ENCODE measurements at places on chromosomes 11 and 22.

DNA sequence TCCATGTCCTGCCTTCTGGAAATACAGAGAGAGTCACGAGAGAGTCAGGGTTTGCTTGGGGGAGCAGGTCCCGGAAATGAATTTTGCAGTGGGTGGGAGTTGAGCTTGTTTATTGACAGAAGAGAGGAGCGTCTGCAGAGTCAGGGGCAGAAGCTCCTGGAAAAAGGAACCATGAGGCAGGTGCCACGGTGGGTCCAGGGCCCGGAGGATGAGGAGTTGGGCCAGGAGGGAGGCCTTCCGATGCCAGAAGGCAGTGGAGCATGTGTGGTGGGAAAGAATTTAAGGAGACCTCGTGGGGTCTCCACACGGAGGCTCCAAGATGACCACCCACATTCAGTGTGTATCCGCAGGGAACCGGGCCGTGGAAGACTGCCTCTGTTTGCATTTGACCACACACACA, 461.2 kb downstream of the BRD1 start:
- DNase-seq: no peak

DNA sequence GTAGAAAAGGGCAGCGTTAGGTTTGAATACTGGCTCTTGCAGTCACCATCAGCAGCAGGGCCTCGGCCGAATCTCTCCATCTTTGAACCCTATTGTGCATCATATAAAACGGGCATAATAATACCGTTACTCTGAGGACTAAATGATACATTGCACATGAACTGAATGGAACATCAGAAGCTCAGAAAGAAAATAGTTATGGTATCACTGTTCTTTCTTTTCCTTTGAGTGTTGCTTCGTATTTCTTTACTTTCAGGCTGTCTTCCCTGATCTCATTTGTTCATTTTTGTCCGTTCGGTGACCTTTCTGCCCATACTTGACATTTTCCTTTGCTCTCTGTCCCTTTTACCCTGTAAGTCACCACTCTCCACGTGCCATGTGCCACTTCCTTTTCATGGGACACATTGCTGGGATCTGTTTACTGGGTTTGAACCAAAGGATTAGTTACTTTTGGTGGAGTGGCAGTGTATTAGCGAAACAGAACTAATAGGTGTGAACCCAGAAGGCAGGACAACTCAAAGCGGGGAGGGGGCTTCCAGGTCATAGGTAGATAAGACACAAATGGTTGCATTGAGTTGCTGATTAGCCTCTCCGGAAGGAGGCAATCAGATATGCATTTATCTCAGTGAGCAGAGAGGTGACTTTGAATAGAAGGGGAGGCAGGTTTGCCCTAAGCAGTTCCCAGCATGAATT, 717 bp upstream of the ZNF202 start:
- no peak for DNase-seq

- DNase-seq: no peak
These were observed 383 bp upstream of the TMEM223 start for GRCh38 chr11:62792202-62792575.

DNA sequence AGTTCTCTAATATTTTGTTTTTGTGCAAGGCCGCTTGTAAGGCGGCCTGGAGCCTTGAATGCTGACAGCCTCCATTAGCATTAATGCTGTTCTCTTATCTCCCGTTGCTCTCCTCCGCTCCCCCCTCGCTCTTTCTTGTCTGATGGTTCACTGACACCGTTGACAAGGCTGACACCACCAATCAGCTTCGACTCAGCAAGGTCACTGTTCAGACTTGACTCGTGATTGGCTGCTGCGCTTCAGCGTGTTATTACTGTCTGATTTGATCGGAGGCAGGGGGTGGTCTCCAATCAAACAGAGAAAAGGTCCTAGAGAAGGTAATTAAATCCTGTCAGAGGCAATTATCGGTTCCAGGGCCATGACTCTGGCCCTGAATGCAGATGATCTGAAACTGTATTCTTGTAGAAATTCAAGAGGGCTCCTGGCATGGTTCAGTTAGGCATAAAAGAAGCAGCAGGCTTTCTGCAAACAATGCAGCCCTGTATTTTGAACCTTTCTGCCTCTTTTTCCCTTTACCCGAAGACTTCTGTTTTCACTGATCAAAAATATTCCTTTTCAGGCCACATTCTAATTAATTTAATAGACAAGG, 49.3 kb upstream of the MPPED2 start:
- DNase-seq: no peak

GRCh38 chr11:75035256-75035655, 46.5 kb downstream of the NEU3 start:
- no peak for DNase-seq

GRCh38 chr11:71075871-71076420, 176.4 kb downstream of the SHANK2 start:
- DNase-seq: no peak

DNA sequence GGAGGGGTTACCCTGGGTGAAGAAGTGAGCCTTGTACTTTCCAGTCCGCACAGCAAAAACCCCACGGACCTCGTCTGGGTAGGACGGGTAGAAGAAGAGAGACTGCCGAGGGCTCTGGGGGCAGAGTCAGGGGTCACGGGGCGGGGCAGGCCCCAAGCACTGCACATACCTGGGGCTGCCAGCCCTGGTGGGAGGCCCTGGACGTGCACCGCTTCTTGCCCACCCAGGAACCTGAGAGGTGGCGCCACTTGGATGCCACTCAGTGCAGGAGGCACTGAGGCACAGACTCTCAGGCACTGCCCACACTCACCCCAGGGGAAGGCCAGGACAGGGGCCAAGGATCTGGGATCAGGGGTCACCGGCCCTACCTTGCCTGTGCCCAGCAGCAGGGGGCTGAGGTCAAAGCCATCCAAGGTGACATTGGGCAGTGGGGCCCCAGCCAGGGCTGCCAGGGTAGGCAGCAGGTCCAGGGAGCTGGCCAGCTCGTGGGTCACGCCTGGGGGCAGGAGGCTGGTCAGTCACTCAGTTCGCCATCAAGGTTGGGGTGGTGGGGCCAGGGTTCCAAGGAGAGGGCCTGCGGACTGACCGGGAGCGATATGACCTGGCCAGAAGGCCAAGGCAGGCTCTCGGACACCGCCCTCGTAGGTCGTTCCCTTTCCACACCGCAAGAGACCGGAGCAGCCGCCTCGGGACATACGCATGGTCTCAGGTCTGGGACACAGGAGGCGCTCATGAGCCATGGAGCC, 2.2 kb downstream of the ARSA start:
- no peak for DNase-seq

GRCh38 chr11:127055236-127055635, 54.7 kb upstream of the KIRREL3 start:
- no peak for DNase-seq

GRCh38 chr11:46333394-46333947, 13.8 kb upstream of the DGKZ start:
- DNase-seq: no peak

DNA sequence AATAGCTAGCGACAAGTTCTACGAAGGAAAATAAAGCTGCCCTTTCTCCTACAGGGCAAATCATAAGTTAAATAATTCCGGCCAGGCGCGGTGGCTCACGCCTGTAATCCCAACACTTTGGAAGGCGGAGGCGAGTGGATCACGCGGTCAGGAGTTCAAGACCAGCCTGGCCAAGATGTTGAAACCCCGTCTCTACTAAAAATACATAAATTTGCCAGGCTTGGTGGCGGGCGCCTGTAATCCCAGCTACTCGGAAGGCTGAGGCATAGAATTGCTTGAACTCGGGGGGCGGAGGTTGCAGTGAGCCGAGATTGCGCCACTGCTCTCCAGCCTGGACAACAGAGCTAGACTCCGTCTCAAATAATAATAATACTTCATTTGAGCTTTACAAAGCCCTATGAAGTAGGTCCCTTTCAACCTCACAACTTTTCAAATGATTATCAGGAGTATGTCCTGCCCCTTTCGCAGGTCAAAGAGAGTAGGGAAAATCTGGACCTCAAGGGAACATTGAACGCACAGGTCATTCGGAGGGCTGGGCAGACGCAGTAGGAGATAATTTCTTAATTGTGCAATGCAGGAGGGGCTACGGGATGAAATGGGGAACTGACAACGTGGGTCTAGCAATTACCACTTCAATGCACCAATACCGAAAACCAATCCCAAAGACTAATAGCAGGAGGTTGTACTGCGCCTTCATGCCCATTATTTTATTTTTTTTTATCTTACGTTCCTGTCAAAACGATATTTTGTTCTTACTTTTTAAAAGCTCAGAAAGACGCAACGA, 590 bp downstream of the COMMD9 start:
- DNase-seq: no peak

GRCh38 chr11:2328021-2328420, 26.2 kb downstream of the TSPAN32 start:
- DNase-seq: peak; percentile 70

DNA sequence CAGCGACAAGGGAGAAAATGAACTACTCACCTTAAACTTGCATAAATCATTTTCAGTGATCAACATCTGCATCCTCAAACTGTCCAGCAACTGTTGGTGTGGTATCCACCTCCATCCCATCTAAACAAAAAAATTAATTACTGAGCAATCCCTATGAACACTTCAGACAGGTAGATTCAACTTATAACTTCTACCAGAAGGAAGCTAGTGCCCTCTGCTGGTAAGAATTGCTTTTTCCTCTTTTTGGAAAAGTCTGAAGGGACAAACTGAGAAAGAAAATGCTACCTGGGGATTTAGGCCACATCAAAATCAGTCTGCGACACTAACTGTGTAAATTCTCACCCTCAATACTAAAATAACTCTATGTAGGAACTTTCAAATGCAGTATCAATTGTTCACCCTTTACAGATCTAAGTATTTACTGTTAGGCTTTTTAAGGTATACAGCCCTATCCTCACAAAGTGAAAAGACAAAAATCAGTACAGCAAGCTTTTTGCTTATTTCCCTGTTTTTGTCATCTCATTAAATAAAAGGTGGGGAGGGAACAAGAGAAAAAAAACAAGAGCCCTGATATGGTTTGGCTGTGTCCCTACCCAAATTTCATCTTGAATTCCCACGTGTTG, 17.9 kb downstream of the CLNS1A start:
- no peak for DNase-seq

DNA sequence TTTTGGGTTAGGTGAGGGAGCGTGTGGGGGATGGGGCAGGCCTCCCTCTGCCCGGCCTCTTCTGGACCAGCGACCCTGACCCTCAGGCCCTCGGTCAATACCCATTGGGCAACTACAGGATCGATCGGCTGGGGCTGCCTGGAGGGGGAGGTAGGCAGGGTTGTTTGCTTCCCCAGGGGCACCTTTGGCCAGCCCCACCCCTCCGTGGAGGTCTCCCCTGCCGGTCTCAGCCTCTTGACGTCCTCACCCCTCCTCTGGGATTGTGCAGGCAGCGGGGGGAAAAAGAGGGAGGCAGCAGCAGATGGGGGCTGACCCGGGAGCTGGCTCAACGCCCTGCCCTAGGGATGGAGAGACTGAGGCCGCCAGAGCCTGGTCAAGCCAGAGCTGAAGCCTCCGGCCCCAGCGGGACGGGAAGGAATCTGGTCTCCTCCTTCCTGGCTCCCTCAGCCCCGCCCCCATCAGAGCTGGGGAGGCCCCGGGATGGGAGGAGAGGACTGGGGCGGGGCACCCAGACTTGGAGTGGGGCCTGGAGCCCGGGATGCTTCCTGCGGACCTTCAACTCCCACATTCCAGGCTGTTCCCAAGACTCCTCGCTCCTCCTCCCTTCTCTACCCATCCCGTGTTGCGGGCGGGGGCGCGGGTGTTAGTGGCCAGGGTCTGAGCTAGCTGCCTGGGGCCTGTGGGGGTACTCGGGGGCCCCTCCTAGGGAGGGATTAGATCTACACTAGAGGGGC, 14.4 kb upstream of the CDC42EP1 start:
- DNase-seq: peak; percentile 95

DNA sequence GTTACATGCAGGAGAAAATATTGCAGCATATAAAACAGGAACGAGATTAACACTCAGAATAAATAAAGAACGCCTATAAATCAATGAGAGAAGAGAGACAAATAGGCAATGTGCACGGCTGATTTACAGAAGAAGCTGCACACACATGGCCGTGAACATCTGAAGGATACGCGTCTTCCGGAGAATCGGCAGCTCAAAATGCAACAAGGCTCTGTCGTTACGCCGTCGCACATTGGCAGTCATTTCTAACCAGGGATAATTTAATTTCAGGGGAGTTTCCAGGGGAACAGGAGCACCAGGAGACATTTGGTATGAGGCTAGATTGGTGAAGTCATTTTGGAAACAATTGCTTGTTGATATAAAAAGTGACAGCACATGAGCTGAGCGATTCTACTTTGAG, 745.2 kb downstream of the BRD1 start:
- no peak for DNase-seq

GRCh38 chr22:38066381-38067027, 9.3 kb downstream of the PICK1 start:
- no peak for DNase-seq

- no peak for DNase-seq
These were observed 588 bp downstream of the VPS37C start for GRCh38 chr11:61160487-61161189.

DNA sequence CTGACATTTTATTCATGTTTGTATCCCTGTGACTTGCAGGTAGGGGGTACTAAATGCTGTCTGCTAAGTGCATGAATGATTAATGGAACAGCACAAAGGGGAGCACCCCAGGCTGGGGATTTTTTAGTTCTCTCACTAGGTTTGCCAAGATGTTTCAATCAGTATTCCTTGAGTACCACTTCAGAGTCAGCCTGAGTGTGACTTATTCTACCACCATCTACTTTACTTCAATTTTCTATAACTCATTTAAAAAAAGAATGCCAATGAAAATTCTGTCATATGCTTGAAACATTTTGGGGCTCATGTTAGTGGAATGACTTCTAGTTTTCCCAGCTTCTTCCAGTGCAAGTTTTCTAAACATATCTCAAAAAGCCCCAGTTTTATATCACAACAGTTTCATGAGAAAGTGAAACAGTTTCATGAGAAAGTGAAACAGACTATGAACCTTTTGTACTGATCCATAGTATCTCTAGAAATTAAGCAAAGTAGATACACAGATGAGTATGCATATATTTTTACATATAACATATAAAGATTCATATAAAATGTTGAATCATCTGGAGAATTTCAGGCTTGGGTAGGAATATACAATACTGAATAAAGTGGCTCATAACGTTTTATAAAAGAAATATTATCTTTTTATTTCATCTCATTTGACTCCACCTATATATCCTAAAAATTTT, 252.4 kb downstream of the GRM5 start:
- no peak for DNase-seq

GRCh38 chr11:93219440-93219839, 21.6 kb upstream of the SLC36A4 start:
- DNase-seq: no peak

DNA sequence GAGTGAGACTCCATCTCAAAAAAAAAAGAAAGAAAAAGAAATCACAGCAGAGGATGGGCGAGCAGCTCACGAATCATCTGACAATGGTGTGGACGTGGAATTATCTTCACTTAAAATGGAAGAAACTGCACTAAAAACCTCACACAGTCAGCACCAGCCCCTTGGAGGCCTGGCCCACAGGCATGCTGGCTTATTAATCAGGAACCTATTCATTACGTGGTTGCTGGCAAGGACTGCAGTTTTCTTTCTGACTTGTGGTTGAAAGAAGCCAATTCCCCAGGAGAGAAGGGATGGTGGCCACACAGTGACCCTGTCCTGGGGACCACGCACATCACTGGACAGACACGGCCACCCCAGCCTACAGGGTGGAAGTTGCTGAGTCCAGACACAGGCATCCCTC, 401.1 kb downstream of the CTTN start:
- DNase-seq: no peak
